GM03348 (cell line): ENCODE measurements at places on chromosomes 7 and 10.
A peak's percentile ranks its signal among the peaks of the same experiment; 100 is the strongest.

DNA sequence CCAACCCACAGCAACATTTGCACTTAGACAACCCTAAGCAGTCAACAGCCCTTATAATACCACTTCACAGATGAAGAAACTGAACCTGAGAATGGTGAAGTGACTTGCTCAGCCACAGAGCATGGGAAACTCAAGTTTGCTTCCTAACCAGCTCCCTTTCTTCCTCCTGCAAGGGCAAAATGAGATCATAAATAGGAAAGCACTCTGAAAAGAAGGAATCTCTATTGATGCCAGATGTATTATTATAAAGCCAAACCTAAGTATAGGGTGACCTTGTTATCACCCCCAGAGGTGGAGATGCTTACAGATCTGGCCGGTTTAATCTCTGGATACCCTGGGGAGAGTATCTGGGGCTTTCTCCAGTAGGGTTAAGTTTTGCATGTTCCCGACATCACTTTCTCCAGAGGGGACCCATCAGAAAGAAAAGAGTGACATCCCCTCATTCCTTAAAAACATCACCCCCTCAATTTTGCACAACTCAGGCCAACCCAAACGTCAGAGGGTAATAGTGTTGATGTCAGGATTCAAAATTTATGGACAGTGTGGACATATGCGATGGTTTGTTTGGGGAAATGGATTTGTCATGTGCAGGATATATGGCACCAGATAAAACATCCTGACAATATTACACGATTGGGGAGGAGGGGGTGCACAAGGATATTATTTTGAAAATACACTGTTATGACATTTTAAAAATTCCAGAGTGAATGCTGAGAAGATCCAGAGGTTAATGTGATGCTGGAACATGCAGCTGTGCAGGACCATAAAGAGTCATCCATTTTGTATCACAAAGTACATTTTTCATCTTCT is 24.0 kb upstream of the XPNPEP1 start:
- no peak for DNase-seq

DNA sequence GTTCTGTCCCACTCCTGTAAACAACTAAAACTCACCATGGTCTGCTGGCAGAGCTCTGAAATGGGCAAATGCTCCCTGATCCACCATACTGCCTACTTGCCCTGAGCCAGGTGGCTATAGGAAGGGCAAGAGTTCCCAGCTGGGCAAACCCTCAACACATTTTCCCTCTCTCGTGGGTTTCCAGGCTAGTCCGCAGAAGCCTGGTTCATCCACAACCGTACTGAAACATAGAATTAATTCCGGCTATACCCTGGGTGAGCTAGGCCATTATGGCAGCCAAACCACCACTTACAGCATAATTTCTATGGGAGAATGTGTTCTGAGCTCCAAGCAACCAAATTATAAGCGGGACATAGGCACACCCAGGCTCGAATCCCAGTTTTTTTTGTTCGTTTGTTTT is 20.1 kb upstream of the DDIT4 start:
- DNase-seq, result no peak

DNA sequence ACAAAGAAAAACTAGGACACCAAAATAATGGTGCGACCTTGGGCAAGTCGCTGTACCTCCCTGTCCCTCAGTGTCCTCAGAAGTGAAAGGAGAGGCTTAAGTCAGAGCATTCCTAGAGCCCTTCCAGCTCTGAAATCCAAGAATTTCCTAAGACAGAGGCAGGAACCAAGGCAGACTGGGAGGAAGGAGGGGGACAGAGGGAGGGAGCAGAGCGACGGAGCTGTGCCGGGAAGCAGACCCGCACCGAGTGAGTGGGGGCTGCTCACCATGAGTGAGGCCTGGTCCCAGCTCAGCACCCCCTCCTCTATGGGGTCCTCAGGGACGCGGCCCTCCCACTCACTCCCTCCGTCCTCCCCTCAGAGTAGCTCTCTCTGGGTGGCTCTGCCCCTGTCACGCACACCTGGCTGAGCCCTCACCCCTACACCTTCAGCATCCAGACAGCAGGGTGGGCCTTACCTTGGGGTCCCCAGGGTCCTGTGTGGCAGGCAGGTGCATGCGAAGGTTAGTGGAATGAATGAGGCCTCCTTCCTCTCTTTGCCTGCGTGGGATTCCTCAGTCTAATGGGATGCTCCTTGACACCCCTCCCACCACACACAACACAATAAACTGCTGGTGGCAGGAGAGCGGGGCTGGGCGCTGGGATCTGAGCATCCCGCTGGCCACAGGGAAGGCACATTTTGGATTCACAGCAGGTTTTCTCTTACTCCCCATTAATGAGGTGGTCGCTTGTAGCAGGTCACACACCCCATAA is 4.6 kb upstream of the SMARCD3 start:
- DNase-seq, result no peak

DNA sequence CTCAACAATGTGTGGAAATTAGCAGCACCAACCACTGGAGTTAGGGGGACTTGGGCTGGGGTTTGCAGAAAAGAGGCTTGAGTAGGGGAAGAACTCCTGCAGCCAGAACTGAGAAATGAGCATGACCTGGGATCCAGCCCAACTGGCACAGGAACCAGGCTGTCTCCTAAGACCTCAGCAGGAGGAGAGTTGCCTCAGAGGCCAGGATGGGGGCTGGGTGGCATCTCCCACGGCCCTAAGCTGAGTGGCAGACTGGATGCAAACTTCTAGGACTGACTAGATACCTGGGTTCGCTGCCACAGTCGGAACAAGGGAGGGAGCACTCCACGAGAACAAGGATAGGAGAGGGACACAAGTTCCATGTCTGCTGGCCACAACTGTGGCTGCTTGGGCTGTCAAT is 62.6 kb downstream of the RNF32 start:
- no peak for DNase-seq

DNA sequence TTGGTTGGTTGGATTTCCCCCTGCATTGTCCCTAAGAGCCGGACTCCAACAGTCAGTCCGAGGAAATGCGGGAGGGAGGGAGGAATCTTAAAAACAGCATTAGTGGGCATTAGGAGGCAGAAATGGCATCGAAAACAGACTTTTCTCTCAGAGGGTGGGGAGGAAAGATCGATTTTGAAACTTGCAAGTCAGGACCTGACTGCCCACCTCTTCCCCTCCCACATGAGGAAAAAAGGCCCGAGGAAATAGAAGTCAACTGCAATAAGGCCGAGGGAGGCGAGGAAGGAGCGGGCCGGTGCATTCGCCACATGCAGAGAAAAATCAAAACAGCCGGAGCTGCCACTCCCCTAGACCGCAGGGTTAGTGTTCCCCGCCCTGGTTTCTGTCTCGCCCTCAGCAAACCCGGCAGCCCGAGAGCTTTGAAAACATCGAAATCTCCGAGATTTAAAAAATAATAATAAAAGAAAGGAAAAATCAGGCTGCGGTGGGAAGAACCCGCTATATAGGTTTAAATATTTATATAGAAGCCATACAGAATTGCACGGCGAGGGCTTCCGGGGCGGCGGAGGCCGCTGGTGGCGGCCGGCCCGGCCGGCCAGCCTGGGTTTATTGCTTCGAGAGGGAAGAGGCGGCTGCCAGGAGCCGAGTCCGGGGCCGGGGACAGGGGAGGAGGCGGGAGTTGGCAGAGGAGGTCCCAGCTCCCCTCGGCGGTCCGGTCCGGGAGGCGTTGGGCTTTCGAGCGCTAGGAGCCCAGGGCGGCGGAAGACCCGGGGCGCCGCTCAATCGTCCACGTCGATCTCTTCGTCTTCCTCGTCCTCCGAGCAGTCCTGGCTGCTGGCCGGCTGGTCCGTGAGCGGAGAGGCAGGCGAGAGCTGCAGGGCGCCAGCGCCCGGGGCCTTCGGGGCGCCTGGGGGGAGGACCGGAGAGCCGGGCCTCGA is 2.5 kb downstream of the LBX1 start:
- DNase-seq, result peak; percentile 35

GRCh38 chr10:24039315-24039714 is 169.6 kb upstream of the KIAA1217 start:
- DNase-seq, result no peak

DNA sequence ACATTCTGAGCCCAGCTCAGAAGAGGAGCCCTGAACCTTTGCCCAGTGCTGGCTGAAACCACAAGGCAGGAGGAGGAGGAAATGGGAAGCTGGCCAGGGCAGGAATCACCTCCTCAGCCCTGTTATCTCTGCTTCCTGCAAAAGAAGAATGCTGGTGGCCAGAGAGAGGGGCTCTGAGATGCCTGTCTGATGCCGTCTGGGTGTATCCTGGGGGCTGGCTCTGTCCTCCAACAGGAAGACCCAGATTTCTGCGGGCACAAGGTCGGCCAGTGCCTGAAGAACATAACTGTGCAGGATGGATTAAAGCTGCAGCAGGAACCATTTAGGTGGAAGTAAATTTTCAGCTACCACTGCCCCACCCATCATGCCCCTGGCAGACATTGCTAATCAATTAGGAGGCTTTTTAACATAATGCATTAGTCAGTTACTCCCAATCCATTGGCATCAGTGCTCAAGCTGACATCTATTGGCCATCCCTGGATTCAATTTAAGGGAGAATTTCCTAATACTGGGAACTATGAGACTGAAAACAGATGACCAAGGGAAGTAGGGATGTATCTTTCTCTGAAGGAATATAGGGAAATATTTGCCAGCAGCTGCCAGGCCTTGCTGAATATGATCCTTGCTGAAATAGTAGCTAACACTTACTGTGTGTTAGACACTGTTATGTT is 67.7 kb downstream of the COL13A1 start:
- DNase-seq, result peak; percentile 74

DNA sequence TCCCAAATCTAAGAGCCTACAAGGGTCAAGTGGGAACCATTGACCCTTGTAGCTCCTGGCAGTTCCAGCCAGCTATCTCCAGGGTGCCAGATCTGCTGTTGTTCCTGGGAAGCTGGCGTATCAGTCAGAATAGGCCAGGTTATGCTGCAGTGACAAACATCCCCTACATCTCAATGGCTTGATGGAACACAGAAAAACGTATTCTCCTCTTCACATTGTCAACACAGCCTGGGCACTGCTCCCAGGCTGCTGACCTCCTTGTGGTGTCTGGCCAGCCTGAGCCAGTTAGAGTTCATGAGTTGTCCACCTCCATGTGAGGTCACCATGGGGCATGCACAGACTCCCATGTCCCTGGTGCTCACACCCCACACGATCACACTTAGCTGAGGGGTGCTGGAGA is 9.5 kb upstream of the TNRC18 start:
- no peak for DNase-seq

DNA sequence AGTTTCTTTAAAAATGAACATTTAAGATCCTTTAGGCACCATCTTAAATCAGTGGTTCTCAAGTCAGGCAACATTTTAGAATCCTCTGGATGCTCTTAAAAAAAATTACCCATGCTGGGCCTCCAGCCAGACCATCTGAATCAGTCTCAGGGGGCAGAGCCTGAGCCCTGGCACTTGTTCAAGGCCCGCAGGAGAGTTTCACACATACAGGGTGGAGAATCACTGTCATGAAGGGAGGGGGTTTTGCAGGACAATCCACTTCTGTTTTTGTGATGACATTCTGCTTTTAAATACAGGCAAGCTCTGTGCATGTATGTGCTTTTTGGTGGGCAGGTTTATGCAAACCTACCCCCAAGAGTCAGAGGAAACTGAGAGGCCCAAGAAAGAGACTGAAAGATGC is 268.6 kb downstream of the SEC23IP start:
- no peak for DNase-seq

DNA sequence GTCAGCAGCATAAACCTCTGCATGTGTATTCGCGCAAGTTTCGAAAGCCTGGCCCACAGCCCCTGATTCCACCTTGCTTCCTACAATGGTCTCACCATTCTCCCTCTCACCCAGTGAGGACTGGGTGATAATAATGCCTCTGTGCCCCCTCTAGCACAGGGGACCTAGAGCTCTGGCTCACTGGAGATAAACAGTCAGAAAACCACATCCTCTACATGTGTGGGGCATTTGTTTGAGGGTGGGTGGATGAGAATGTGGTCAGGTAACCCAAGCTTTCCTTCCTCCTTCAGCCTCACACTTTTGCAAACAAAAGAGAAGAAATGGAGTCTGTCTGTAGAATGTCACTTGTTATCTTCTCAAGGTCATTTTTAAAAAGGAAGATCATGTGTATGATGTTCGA is 373.5 kb downstream of the KCNMA1 start:
- no peak for DNase-seq

DNA sequence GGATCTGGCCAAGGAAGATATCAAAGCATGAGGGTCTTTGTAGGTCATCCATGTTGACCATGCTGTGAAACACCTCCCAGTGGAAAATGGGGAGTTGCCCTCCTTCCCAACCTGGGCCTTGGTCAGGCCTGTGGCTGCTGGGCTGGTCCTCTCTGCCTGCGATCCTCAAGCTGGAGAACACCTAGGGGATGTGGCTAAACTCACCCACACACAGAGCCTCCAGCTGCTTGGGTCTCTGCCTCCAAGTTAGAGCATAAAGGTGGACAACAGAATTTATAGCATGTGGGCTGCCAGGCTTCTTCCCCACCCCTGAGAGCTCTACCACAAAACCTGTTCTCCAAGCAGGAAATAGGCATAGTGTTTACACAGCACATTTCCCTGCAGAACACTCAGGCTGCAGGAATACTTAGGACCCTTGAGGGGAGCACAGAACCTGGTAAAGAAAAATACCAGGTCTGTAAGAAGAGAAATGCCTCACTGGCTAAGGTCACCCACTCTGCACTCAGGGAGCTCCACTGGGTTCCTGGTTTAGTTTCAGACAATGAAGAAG is at the start of gene SFTPA2:
TSS of gene SFTPA2 (minus strand) at position 248 of the 550 bp plus-strand sequence. CDS start 924 bp downstream, outside the sequence.
- DNase-seq, result no peak

DNA sequence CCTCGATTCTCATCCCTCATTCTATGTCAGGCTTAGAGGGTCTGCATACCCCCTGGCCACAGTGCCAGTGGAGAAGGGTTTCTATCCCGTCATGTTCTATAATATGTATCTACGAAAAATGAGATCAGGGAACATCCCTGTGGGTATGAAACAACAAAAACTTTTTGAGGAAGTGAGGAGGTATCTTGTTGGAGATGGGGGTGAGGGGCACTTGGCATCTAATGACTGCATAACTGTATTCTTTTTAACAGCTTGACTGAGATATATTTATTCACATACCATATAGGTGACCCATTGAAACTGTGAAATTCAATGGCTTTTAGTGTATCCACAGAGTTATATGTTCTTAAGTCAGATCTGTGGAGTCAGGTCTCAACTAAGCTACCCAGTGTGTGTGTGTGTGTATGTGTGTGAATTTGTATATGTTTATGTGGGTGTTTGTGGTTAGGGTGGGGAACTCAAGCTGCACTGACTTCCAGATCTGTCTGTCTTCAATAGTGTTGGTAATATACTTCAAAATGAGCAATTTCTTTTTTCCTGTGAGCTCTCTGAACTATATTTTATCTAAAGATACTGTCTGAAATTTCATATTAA is 528.9 kb downstream of the CNTNAP2 start:
- DNase-seq, result no peak
